NCI-H2227 treated with DMSO at 0.1 percent for 48 hours (cell line): ENCODE measurements at places on chromosomes 1 and 21.
A peak's percentile ranks its signal among the peaks of the same experiment; 100 is the strongest.

DNA sequence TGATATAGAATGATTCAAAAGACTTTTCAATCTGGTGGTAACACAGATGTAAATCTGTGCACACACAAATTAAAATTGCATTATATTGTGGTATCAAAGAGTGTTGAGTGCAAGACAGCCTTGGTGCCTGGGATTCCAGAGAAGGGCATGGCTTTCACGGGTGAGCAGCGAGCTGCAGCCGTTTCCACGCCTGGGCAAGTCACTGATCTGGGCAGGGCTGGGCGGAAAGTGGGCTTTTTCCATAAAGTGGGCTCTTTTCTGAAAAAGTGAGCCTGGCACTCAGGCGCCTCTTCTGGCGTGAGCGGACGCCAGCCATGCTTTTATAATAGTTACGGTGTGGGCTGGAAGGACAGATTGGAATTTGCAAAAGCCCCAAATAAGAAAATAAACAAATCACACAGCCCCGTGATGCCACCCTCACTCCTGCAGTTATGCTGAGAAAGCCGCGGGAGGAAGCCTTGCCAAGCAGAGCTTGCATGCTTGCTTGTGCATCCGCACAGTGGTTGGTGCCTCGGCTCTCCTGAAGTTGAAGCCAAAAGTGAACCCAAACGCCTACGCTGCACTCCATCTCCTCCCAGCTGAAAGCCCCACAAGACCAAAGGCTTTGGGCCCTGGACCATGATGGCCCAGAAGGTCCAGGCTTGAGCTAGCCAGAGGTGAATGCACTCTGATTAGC, 7.1 kb upstream of the C1orf115 start:
- DNase-seq = no peak

- DNase-seq = no peak
Measured at GRCh38 chr1:87176087-87176486, 152.6 kb upstream of the LMO4 start.

DNA sequence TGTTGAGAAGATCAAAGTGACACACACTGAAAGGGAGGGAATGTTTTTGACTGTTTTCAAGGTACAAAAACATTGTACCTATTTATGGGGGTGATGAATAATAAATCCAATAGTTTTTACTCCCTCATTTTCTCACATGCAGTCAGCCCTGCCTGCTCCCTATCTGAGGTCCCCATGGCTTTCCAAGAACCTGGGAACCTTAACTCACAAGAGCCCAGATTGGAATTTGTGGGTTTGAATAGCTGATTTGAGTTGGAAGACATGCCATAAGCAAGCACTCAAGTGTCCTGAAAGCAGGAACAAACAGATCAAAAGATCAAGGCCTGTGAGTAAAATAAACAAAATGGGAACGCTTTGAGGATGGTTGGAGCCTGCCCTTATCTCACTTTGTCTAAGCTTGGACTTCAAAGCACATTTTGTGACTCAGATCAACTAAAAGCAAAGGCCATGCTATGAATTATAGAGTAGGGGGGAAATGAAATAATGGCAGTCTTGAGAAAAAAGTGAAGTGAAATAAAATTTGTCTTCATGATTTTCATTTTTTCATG, 136.6 kb downstream of the LYPLAL1 start:
- DNase-seq = no peak

GRCh38 chr1:203085528-203086406, at the start of gene MYOG:
TSS of gene MYOG (minus strand) at chr1:203086012. CDS start at chr1:203085961, 51 bp downstream.
- peak; percentile 15 for DNase-seq

DNA sequence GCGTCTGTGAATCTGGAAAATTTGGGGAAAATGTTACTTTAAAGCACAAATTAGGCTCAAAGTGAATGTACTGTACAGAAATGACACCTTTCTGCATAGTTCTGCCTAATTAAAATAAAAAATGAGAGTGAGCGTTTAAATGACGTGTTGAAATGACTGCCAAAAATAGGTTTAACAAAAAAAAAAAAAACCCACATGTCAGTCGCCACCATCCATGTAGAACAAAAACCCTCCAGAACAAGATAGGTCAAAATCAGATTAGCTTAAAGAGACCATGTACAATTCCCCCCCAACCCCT, 745 bp downstream of the PARP1 start:
- DNase-seq = no peak

GRCh38 chr1:109113590-109114341, at the start of gene ELAPOR1:
TSS of gene ELAPOR1 (plus strand) at chr1:109114115. CDS start at chr1:109114184, 69 bp downstream.
- peak; percentile 86 for DNase-seq

DNA sequence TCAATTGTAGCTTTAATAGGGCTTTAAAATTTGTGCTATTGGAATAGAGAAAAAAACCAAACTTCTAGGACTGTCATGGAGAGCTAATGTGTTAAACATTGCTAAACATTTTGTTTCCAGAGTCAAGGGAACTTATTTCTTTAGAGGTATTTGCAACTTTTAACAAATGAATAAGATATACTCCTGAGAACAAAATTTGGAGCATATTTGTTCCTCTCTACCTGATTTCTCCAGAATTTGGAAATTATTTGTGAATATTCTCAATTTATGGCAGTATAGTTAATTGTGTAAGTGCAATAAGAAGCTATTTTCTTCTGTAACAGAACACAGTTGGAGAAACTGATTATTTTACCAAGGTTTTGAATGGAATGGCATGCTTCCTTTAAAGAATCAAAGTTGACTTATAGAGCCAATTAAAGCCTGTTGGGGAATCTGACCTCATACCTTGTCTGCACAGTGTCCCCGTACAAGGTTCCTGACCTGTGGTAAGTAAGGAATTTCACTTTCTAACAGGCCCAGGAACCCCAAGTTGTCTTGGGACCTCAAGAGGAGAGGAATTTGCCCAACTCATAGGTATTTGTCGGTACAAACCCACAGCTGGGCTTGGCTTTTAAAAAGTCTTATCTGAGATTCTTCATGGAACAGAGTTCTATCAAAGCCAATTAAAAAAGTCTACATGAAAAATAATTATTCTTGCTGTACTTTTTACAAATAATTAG, 72.6 kb upstream of the CSF1 start:
- DNase-seq = no peak

- no peak for DNase-seq
Measured at GRCh38 chr1:71154429-71154828, 73.6 kb upstream of the ZRANB2 start.

DNA sequence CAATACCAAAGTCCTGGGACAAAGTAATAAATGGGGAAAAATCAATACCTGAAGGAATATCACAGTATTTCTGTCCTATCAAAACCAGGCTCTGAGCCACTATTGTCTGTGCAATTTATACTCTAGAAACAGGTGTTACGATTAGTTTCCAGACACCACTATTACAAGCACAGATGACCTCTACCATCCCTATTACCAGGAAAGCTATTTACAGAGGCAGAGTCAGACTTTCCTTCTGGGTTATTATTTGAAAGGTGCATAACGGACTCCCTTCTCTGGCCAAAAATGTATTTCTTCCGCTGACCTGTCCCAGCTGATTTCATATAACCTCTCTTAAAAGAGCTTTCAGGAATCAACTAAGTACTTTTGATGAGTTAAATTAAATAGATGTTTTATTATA, 154.6 kb upstream of the LRRC7 start:
- DNase-seq = no peak

GRCh38 chr21:18274370-18274769, 29.7 kb downstream of the CHODL start:
- no peak for DNase-seq

- peak; percentile 9 for DNase-seq
Measured at GRCh38 chr1:154863315-154864174, 6.5 kb downstream of the KCNN3 start.
